ENCODE measurements at places on chromosomes 7 and 10.
A peak's percentile ranks its signal among the peaks of the same experiment; 100 is the strongest.

- DNase-seq = no peak
Measured at GRCh38 chr7:6175645-6176044, 96.8 kb downstream of the CYTH3 start.

DNA sequence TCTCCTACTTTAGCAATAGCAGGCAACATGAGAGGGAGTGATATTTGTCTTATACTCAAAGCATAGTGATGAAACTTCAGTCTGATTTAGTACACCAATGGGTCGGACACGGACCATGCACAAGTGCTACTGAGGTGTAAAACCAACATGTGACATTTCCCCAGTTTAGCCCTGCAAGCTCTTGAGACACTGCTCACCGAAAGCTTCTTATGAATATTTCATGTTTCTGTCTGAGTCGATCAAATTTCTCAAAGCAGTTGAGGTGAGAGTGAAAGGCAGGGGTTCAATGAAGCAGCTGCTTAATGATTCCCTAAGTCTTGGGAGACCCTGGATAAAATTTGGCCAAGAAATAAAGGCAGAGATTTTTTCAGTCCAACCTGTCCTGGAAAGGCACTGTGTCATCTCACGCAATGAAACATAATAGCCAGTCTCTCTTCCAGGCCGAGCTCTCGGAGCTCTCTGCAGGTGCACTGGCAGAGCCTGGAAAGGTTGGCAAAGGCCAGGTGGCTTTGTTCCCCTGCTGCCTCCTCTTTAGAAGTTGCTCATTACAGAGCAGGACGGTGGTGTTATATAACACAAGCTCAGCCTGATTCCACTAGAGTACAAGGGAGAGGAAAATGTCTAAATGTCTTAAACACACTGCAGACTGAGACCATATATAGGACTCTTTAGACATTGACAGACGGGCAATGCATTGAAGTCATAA, 33.9 kb upstream of the XPNPEP1 start:
- no peak for DNase-seq

DNA sequence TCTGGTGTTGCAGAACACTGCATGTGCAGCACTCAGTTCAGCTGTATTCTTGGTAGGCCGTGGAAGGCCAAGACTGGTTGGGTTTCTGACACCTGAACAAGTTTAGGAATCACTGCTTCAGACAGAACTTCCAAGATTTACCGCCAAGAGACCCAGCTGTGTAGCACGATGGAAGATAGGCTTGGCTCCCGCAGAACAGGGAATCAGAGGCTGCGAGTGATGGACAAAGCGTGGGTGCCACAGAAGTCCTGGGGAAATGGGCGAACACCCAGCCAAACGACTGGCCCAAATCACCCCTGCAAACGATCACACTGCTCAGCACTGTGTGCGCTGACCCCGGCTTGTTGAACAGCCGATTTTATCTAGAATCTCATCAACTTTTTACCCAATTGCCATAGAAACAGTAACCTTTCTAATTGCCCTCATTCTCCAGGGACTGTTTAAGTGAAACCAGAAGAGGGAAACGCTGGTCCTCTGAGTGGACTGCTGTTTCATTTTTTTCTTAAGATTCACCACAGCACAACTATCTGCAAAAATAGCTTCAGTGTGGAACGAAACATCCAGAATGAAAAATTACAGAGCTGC, 17.9 kb downstream of the ZFAND2A start:
- no peak for DNase-seq

DNA sequence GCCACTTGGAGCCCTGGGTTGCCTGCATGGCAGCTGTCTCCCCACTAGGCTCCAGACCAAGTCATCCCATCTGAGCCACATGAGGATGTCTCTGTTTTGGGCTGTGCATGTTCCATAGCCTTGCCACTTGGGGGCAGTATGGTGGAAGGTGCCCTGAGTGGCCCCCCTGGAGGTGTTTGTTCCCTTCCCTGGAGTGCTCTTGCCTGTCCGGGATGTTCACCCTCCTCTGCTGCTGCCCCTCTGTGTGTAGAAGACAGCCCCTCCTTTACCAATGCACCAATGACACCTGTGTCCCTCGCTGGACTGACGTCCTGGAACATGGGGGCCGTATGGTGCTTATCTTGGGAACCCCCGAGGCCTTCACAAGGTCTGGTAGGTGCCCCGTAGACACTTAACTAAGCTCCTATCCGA, 100.2 kb downstream of the ACTR3B start:
- peak; percentile 4 for DNase-seq

- DNase-seq = no peak
Measured at GRCh38 chr7:2864204-2864985, 20.3 kb upstream of the GNA12 start.

DNA sequence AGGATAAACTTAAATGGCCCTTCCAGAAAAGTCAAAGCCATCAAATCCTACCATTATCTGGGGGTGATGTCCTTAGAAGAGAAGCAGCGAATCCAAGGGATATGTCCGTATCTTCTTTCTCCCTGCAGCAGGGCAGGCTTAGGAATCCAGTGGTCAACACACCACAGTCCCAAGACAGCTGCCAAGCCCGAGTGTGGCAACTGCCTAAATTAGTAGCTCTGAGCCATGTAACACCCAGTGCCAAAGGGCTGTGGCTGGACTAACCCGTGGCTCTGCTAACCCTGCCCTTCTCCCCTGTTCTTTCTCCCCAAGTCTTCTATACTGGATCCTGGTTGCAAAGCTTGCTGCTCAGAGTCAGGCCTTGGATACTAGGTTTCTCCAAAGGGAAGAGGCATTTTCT, 74.8 kb downstream of the CDK1 start:
- no peak for DNase-seq

DNA sequence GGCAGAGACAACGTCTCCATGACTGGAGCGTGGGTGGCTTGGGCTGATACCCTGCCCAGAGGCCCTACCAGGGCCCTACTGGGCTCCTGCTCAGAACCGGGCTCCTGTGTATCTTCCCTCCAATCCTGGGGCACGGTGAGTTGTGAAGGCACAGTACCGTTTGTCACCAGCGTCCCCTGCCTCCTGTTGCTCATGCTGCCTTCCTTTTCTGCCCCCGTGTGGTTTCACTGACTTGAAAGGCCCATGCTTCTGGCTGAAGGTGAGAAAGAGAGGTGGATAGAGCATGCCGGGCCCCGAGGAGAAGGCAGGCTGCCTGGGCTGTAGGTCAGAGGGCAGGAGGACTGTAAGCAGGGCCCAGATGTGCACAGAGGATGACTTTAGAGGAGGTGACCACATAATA, 9.1 kb upstream of the DMBT1 start:
- no peak for DNase-seq

GRCh38 chr7:4015996-4016395, 666.1 kb upstream of the FOXK1 start:
- DNase-seq = no peak

- DNase-seq = no peak
Measured at GRCh38 chr10:106559442-106559841, 605.1 kb downstream of the SORCS1 start.

DNA sequence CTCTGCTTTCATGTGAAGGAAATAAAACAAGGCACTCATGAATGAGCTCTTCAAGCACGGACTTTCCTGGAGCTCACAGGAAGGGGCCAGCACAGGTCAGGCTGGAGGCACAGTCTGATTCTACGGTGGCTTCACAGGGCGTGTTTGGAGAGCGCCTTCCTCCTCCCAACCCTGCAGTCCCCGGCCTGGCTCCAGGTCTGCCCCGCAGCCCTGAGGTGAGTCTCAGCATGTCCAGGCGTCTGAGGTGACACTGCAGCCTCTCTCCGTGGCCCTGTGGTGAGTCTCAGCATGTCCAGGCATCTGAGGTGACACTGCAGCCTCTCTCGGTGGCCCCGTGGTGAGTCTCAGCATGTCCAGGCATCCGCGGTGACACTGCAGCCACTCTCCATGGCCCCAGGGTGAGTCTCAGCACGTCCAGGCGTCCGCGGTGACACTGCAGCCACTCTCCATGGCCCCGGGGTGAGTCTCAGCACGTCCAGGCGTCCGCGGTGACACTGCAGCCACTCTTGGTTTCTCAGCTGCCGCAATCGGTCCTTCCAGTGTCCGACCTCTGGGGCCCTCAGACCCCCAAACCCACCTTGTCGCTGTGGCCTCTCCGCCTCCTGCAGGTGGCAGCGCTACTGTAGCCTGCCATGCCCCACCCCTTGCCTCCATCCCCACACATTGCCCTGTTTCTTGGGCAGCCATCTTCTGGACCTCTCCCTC, 381.7 kb downstream of the DNAJB6 start:
- DNase-seq = no peak

DNA sequence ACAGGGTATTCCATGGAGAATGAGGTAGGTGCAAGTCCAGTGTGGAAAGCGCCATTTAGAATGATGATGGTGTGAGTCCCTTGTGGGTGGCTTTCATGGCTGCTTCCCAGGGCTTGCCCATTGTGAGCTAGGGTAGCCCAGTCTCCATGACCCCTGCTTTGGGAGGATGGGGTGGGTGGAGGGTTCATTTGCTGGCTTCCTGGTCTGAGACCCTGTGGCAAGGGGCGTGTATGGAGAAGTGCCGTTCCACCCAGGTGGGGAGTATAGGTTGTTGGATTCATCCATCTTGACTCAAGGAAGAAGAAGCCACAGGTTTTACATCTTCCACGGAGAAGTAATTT, 27.7 kb downstream of the CCM2 start:
- no peak for DNase-seq

- DNase-seq = no peak
Measured at GRCh38 chr7:31083210-31083786, 31.2 kb downstream of the ADCYAP1R1 start.

- peak; percentile 97 for DNase-seq
Measured at GRCh38 chr7:28408960-28409715, 3.2 kb upstream of the CREB5 start.

DNA sequence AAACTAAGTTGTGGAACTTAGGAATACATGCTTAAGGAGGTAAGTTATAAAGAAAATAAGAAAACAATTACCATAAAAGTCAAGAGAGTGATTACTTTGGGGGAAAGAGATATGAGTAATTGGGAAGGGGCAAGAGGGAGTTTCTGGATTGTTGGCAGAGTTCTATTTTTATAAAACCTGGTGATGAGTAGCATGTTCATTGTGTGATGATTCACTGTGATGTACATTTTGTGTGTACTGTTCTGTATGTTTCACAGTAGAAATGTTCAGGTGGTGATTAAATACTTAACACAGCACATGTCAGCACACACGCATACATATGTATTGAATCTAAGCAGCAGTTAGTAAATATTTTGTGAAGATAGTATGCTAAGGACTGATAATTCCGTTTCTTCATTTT, 9.7 kb upstream of the OIT3 start:
- DNase-seq = no peak

Data from urothelium cell line (cell line).